ENCODE measurements at places on chromosomes 6 and 20.

GRCh38 chr6:18493382-18493891 is 106.3 kb downstream of the RNF144B start:
- DNase-seq, result no peak

- DNase-seq, result no peak
Measured at GRCh38 chr6:20866036-20866435, 331.8 kb downstream of the CDKAL1 start.

DNA sequence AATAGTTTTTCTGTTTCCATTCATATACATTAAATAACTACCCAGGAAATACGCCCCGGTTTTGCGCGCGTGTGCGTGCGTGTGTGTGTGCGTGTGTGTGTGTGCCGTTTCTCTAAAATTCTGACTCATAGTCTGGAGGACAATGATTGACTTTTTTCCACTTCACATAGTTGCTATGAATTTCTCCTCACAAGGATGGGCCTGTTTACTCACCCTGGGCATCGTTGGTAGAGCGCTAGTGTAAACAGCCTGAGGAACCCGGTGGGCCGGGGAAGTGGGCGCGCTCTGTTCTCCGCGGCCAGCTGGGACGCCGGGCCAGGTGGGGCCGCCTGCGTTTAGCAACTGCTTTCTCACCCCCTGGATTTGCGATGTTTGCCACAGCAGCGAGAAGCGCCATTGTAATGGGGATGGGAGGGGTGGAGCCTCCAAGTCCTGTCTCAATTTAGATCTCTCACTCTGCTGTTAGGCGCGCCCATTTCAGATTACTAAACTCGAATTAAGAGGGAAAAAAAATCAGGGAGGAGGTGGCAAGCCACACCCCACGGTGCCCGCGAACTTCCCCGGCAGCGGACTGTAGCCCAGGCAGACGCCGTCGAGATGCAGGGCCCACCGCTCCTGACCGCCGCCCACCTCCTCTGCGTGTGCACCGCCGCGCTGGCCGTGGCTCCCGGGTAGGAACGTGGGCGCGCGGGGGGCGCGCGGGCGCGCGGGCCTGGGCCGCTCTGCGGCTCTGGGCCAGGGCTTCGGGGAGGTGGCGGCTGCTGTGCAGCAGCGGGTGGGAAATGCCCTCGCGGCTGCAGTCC is at the start of gene CD109:
CD109 (plus strand) TSS at position 585 of the 803 bp plus-strand sequence; CDS start at position 598, 13 bp downstream.
- DNase-seq, result peak; percentile 84

DNA sequence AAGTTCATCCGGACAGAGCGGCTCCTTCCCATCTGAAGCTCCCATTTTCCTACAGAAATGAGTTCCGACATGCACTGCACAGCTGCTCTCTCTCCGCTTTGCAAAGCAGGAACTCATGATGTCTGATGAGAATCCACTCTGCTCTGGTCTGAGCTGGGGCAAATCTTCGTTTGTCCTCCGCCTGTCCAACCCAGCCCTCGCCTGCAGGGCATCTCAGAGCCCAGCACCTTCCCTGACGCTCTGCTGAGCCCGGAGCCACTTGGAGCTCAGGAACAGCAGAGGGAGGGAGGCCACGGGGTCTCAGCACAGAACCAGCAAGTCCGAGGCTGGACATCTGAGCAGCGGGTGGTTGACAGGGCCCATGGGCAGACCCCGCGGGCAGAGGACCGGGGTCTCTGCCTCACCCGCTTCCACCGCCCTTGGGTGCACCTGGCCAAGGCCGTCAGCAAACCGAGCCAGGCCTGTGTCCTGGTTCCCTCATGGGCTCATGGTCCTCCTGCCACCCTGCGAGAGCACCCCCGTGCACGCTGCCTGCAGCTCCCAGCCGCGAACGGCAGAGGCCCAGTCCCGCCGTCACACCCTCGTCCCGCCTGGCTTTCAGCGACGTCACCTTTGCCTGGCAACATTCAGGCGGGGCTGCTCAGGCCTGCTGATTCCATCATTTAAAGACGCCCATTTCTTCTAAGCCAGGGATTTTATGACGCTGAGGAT is 78.5 kb upstream of the BHLHE23 start:
- no peak for DNase-seq

GRCh38 chr6:14059791-14060436 is 57.7 kb upstream of the CD83 start:
- DNase-seq, result no peak

- no peak for DNase-seq
Measured at GRCh38 chr6:33597551-33598322, 17.7 kb upstream of the BAK1 start.

- no peak for DNase-seq
Measured at GRCh38 chr6:34004706-34005105, 141.2 kb downstream of the GRM4 start.

DNA sequence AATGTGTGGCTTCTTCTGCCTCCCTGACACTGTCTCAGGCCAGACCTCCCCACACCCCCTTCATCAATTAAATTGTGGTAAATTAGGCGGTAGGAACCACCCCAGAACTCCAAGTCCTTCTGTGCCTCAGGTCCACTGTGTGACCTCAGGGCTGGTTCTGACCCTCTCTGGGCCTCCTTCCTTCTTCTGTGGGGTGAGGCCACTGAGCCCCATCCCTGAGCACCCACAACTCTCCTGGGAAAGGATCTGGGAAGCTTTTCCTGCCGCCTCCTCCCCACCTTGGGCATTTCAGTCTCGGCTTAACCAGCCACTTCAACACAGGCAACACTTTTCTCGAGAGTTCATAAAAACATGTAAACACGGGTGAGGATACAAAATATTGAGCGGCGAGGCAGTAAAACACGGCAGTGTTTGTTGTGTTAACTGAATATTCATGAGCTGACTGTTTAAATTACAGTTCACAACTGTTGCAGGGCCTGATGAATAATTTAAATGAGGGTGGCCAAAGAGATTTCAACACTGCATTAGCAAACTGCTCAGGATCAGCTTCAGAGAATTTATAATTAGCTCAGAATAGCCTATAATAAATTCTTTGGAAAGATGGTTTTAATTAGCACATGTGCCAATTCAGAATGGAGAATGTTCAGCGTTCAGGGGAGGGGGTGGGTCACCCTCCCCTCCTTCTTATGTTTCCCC is 112.1 kb downstream of the TOX2 start:
- no peak for DNase-seq

DNA sequence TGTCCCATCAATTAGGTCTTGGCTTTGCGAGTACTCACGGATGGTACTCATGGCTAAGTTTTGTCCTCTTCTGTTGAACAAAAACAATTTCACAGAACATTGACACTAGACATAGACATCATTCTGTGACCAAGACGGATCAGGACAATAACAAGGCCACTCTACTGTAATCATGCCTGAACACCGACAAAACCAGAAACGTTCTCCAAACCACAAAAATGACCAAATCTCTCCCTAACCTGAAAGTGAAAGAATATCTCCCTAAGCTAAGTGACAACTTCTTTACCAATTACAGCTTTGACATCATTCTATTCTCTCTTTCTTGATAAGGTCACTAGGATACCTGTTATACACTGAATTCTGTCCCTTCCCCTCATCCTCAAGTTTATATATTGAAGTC is 40.0 kb upstream of the SLC2A12 start:
- DNase-seq, result no peak

GRCh38 chr6:37433657-37434271 is 743 bp downstream of the CMTR1 start:
- no peak for DNase-seq

DNA sequence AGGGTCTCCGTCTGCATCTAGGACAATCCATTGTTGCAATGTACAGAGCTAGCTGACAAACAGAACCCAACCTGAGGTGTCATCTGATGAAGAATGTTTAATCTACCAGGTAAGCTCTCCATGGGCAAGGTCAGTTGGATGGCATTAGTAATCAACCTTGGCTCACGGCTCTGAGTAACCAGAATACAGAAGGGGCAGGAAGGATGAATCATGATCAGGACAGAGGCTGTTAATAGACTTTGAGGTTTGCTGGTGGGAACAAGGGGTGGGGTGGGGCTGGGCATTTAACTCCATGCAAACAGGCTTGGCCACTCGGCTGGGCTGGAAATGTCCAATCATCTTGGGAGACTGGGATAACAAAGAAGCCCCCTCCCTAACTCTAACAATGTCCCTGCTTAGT is 77.1 kb upstream of the MRPS10 start:
- DNase-seq, result no peak
